ENCODE measurements at places on chromosomes 5 and 9. TPM values are rescaled to one million over a fixed set of nuclear protein-coding genes. Genes with fewer than 3 reads are reported as not detected.
A peak's percentile ranks its signal among the peaks of the same experiment; 100 is the strongest.

CCL28 gene
- total RNA-seq: 8.8 TPM

SAXO1 gene
- not detected for total RNA-seq

PCDHGC3 gene
- total RNA-seq: 75.6 TPM

IFNE gene
- total RNA-seq: 0.72 TPM

SPINK7 gene
- not detected for total RNA-seq

MCC gene
- 10.3 TPM for total RNA-seq

SH3GLB2 gene
- total RNA-seq: 25.2 TPM

DNA sequence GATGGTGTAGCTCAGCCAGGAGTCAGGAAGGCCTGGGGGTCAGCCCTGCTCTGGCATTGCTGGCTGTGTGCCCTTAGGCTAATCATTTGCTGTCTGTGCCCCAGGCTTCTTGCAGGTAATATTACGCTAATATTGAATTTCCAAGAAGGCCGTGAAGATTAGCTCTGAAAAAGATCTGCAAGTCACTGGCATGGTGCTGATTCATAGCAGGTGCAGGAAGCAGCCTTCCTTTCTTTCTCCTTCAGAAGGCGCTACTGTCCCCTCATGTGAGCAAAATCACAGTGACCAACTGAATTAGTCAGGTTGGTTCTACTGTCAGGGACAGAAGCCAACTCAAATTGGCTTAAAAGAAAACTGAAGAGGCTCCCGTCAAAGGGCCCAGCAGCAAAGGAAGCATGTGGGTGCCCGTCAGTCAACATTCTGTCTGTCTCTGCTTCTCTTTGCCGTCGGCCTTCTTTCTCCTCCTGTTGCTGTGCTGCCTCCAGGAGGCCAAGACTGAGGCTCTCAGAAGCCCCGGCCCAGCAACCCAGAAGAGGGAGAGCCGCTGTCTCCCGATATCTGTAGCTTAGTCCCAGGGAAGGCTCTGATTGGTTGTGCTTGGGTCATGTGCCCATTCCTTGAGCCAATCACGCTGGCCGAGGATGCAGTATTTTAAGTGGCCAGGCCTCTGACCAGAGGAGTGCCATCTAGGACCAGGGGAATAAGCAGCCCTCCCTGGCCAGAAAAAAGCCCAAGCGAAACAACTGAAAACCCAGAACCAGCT is 67.8 kb upstream of the NEURL1B start:
- DNase-seq: no peak

- DNase-seq: no peak
These were observed 61.8 kb upstream of the BARHL1 start for GRCh38 chr9:132520612-132521011.

DNA sequence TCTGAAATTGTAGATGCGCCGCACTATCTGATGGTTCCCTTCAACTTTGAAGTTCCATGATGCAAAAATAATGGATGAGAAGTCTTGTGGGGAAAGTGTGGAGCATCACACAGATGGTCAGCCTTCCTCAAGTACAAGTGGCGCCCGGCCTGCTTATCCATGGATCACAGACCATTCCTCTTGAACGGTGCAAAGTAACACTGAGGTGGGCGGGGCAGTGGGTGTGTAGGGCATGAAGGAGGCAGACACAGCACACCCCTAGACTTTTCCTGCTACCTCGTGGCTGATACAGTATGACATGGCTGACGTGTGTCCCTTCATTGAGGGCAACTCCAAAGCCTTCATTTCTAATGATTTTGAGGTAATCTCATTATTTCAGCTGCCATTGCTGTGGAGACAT is 2.5 kb upstream of the GNG10 start:
- DNase-seq: no peak

GRCh38 chr5:54848581-54848980 is 136.8 kb downstream of the ESM1 start:
- no peak for DNase-seq

- no peak for DNase-seq
These were observed 203.1 kb downstream of the FSTL4 start for GRCh38 chr5:133409210-133409674.

DNA sequence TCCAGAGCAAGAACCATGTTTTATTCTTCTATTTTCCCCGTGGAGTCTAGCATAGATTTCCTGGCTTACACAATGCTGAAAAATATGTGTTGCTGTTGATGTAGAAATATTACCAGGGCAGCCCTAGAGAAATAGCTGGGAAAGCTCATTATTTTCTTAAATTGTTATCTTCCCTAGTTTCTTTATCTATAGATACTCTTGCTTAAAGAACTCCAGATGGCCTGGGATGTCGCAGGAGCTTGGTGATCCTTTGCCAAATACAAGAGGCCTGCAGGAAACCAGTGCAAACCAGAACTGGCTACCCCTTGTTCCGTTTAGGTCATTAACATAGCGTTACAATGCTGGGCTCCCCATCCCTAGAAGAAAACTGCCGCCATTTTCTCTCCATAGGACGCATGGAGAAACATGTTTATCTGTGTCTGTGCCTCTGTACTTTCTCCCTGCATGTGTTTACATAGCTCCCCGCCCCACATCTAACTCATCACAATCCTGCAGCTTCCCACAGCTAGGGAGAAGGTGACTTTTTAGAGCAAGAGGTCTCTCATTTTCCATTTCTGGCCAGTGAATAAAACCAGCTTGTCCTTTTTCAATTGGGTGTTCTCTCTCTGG is 6.4 kb downstream of the PRLR start:
- DNase-seq: no peak

GRCh38 chr5:105752801-105753200 is 1917.9 kb downstream of the EFNA5 start:
- no peak for DNase-seq

DNA sequence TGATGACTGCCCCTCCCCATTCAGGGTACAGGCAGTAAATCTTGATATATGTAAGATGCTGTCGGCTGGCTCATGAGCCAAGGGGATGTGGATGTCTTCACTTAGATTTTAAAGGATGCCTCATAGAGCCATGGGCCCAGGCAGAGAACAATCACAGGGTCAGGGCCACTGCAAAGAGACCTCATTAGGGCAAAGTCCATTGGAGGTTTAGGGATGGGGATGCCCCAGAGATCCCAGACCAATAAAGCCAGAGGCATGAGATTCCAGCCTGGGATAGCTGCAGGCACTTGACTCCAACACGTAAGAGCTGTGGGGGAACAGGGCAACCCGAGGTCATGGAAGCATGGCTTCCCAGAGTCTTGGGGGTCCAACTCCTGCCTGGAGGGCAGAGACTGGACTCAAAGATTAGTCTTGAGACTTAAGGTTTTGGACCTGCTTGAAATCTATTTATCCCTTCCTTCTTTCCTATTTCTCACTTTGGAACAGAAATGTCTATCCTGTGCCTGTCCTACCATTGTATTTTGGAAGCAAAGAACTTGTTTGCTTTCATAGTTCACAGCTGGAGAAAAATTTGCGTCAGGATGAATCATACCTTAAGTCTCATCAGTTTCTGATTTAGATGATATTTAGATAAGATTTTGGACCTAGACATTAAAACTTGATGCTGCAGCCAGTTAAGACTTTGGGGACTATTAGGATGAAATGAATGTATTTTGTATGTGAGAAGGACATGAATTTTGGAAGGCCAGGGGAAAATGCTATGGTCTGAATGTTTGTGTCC is 101.3 kb upstream of the ADRA1B start:
- DNase-seq: no peak

- DNase-seq: no peak
These were observed 52.7 kb downstream of the PRR16 start for GRCh38 chr5:120516805-120517204.

GRCh38 chr9:91659529-91660495 is 236.2 kb upstream of the NFIL3 start:
- peak; percentile 20 for DNase-seq

GRCh38 chr9:27491154-27491553 is 32.9 kb upstream of the IFNK start:
- DNase-seq: no peak

GRCh38 chr5:78308703-78309102 is 14.2 kb upstream of the AP3B1 start:
- DNase-seq: no peak

DNA sequence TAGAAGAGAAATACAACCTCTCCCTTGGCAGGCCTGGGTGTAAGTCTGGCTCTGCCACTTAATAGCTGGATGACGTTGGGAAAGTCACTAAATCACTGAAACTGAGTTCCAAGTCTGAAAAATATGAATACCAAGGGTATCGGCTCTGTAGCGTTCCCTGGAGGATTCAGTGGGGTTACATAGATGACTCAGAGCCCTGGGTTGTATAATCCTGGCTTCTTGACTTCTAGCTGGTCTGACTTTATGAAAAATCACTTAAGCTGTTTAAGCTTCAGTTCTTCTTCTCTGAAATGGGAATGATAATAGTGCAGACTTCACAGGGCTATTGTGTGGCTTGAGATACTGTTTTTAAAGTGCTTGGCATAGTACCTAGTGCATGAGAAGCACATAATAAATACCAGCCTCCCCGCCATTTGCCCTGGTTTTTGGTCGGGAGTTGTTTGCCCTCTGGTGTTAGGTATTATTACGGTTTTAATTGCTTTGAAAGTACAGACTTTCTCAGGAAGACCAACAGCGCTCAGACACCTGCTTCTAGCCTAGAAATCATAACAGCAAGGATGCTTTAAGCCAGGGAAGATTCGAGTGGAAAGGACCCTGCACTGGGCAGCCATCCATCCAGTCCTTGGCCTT is 43.0 kb downstream of the CYFIP2 start:
- DNase-seq: no peak

DNA sequence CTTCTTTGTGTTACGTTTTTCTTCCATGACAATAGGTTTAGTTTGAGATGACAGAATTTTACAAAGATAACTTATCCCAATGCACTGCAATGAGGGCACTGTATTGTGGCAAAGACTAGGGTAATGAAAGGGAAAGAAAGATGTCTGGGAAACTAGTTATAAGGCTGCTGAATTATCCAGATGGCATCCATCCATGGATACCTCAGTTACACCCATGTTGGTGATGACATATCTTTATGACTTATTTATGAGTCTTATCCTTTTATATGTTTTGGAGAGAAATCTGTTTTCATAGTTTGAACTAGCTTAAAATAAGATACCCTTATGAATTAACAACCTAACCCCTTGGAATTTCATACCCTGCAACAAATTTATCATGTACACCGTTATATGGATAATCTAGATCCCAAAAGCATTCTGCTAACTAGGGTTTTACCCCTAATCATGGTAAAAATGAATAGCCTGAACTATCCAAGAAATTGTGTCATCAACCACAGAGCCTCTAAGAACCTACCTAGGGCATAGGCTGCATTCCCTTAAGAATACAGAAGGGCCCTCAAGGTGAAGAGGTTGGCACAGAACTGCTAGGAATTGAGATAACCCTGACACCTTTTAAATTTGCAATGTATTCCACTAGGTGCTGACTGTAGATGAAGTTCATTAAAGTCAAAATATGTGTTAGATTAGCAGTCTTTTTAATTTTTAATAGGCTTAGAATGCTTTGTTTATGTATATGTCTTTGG is 49.5 kb upstream of the RORB start:
- DNase-seq: no peak

- peak; percentile 77 for DNase-seq
These were observed at the start of gene WDR38 for GRCh38 chr9:124852829-124853531. Gene WDR38, plus strand, starts transcription at chr9:124853460. Its CDS starts 72 bp downstream, at chr9:124853532.
